ENCODE measurements at places on chromosomes 4 and X. TPM values are rescaled to one million over a fixed set of nuclear protein-coding genes. Genes with fewer than 3 reads are reported as not detected.

DNA sequence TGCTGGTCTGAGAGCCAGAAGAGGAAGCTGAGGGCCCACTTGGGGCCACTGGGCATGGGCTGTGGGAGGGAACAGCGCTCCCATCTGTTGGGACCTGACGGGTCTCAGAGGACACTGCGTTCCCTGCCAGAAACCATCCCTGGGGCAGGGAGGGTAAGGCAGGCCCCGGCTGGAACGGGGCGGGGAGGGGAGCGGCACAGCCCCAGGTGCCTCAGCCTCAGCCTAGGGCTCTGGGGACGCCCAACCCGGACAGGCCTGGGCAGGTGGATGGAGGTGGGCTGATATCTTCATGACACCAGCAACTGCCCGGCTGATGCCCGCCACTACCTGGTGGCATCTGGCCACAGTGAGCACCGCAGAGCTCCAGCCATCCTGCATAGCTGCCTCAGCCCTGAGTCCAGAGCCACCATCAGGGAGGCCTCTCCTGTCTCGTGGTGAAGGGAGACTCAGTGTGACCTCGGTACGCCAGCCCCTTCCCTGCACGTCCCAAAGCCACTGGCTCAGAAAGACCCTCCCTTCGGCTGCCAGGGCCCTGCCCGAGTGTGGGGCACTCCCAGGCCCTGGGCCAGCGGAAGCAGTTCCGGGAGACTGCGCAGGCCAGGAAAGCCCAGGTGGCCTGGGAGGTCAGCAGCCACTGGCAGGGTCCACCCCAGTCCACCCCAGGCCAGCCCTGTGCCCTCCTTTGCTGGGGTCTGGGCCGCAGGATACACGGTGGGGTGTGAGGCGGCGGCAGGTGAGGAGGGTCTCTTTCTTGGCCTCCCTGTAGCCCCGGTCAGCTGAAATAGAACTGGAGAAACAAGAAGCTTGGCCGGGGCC is 34.6 kb upstream of the FGFR3 start:
- DNase-seq: no peak

GRCh38 chrX:99857455-99857854 is 552.6 kb downstream of the PCDH19 start:
- DNase-seq: no peak

GRCh38 chr4:126395664-126396063 is 1080.9 kb downstream of the FAT4 start:
- no peak for DNase-seq

GRCh38 chr4:155543126-155543765 is 123.4 kb upstream of the GUCY1A1 start:
- no peak for DNase-seq

- no peak for DNase-seq
Observed at GRCh38 chr4:82866706-82867385, 24.1 kb downstream of the SEC31A start.

DNA sequence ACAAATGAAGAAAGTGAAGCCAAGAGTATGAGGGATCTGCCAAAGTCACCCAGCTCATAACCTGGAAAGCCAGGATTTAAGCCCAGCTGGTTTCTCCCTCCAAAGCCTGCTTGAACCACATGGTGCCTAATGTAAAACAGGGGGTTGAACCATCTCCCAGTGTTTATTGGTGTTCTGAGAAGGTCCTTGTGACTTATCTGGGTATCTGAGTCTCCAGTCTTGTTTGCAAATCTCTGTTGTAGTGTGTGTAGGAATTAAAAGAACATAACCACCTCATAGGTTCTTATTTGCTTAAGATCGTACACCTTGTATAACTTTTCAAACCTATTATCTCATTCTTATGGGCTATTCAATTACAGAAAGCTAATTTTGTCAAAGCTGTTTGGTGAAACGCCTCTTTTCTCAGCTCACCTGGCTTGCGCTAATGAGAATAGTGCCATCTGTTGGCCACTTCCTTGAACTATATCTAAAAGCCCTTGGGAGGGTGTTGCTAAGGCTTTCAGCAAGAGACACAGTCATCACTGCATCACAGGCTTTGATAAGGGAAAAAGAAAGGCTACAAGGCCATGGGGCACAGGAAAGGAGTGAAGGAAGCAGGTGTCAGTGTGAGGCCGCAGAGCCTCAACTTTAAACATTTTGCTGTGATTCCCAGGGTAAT is 34.0 kb downstream of the ETDB start:
- DNase-seq: no peak

DNA sequence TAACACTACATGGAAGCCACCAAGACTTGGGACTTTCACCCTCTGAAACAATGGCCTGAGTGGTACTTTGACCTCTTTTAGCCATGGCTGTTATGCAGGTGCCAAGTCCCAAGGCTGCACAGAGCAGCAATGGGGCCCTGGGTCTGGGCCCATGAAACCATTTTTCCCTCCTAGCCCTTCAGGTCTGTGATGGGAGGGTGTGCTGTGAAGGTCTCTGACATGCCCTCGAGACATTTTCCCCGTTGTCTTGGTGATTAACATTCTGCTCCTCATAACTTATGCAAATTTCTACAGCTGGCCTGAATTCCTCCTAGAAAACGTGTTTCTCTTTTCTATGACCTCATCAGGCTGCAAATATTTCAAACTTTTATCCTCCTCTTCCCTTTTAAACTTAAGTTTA is 30.4 kb upstream of the ADGRA3 start:
- DNase-seq: no peak

- no peak for DNase-seq
Observed at GRCh38 chr4:30696191-30696590, 24.0 kb upstream of the PCDH7 start.

GRCh38 chr4:94531991-94532789 is 80.4 kb downstream of the PDLIM5 start:
- no peak for DNase-seq

OTUD6A gene
- total RNA-seq: not detected

NAP1L3 gene
- total RNA-seq: 3.0 TPM

H2AZ1 gene
- total RNA-seq: 125 TPM

PNMA6A gene
- total RNA-seq: 0.33 TPM
